ENCODE measurements at places on chromosomes 4 and X.
A peak's percentile ranks its signal among the peaks of the same experiment; 100 is the strongest.

GRCh38 chr4:187993827-187994226 lies 1.7 kb upstream of the ZFP42 start:
- no peak for DNase-seq

GRCh38 chr4:5827108-5828004 lies 65.5 kb downstream of the CRMP1 start:
- no peak for DNase-seq

DNA sequence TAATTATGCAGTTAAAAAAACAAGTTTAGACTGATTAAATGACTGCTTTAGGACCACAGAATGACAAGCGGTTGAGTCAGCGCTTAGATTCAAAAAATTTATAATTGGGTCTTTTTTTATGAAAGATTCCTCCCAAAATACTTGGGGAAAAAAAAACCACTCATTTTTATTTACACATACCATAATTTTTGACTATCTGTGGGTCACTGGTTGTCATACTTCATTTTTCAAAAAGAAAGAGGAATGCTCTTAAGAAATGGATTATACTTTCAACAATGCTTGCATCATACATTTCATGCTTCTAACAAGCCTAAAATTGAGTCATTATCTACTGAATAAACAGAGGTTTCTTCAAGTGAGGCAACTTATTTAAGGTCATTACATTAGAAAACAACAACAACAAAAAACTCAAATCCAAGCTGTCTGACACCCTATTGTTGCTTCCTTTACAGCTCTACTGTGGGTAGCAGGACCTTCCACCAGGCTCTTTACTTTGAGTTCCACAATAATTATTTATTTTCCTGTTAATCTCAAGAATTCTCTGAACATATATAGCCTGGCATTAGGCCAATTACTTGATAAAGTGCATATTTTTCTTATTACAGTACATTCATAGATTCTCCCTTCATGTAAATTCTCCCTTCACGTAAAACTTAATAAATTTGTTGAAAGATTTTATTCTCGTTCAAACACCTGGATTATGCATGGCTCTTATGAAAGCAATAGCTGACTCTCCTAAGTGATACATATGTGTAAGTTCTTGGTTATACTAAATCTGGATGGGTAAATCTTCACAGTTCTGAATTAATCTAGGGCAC lies 445.5 kb downstream of the PCDH10 start:
- DNase-seq: no peak

DNA sequence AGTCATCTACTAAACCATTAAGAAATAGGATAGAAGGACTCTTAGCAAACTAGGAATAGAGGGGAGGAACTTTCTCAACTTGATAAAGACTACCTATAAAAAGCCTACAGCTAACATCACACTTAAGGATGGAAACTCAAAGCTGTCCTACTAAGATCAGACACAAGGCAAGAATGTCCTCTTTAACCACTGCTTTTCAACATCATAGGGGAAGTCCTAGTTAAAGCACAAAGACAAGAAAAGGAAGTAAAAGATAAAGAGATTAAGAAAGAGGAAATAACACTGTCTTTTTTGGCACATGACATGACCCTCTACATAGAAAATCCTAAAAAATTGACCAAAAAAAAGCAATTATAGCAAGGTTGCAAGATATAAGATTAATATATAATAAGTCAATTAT lies 136.6 kb downstream of the FBXW7 start:
- peak; percentile 13 for DNase-seq

- DNase-seq: no peak
Observed at GRCh38 chrX:34848281-34848680, 94.3 kb upstream of the FAM47B start.

- DNase-seq: peak; percentile 11
Observed at GRCh38 chr4:143482840-143483239, 30.7 kb upstream of the SMARCA5 start.

GRCh38 chr4:5257086-5257485 lies 205.8 kb downstream of the STK32B start:
- no peak for DNase-seq

GRCh38 chr4:8657381-8658088 lies 65.0 kb downstream of the CPZ start:
- no peak for DNase-seq

- DNase-seq: no peak
Observed at GRCh38 chr4:93092765-93093164, 735.8 kb upstream of the ATOH1 start.

DNA sequence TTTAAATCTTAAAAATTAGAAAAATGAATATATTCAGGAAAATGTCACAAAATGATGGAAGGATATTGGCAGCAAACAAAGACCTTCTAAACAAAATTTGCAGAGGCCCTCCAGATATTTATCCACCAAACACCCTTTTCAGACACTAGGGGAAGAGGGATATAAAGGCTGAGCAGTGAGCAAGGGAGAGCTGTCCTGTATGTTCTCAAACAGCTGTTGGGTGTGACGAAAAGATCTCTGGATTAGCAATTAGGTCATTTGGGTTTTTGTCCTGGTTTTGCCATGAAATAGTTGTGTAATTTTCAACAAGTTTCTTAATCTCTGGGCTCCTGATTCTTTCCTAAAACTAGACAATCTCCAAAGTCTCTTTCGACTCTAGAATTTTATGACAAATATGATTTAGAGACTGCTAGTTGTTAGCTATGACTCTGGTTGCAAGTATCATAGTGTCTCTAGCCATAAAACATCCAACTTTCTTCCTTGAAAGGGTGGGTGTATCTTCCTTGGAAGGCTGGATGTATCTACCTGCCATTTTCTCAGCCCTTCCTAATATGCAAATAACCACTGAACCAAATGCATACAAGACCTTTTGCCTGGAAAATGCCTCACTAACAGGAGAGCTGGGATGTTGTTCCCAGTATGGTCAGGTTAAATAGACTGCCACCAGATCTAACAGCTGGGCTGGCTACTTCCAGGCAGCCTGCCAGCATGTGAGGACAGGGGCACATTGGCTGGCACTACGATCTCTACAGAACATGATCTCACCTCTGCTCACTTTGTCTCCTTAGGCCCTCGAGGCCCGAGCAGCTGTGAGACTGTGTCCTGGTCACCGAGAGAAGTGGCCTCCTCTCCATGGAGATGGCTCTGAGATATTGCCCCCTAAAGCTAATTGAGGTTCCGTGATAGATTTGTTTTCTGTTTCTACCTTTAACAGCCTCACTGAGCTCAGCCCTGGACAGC lies 225.5 kb upstream of the JADE1 start:
- no peak for DNase-seq

- no peak for DNase-seq
Observed at GRCh38 chr4:176014583-176015108, 51.0 kb upstream of the WDR17 start.

DNA sequence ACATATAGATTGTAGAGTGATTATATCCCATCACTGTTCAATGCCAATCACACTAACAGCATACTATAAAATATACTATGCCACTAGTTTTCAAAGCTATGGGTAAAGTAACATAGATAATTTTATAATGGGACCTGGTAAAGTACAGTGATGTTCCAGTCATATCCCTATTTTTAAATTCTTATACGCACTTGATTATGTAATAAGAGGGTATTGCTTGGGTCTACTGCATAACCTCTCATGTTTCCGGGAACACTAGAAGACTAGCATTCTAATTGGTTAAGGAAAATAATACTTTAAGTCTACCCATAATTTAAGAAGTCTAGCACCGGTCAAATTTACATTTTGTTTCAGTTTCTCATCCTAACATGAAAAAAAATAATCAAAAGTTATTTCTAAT lies 275.1 kb downstream of the CHIC1 start:
- DNase-seq: no peak

GRCh38 chr4:82071951-82072350 lies 301.8 kb downstream of the HNRNPD start:
- no peak for DNase-seq

DNA sequence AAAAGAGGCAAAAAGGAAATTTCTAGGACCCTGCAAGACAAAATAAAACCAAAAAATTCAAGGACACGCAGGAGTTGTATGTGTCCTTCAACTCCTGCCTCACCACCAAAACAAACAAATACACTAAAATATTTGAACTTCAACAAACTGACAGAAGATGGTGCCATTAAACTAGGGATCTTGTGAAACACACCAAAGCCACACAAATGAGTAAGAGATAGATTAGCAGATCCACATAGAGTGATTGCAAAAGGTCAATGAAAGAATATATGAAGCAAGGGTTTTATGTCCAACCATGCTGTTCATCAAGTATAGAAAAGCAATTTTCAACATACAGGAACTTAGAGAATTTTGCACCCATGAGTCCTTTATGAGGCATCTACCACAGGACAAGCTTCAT lies 40.1 kb upstream of the SCML1 start:
- no peak for DNase-seq

- no peak for DNase-seq
Observed at GRCh38 chr4:123517971-123518370, 121.4 kb downstream of the SPRY1 start.

DNA sequence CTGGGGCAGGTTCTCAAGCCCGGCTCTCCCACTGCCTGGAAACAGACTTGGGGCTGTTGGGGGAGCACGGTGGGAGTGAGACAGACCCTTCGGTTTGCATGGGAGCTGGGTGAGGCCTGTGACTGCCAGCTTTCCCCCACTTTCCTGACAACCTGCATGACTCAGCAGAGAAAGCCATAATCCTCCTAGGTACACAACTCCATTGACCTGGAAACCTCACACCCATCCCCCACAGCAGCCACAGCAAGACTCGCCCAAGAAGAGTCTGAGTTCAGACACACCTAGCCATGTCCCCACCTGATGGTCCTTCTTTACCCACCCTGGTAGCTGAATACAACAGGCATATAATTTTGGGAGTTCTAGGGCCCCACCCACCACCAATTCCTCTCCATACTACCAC lies 57.6 kb upstream of the UBQLN2 start:
- DNase-seq: no peak

DNA sequence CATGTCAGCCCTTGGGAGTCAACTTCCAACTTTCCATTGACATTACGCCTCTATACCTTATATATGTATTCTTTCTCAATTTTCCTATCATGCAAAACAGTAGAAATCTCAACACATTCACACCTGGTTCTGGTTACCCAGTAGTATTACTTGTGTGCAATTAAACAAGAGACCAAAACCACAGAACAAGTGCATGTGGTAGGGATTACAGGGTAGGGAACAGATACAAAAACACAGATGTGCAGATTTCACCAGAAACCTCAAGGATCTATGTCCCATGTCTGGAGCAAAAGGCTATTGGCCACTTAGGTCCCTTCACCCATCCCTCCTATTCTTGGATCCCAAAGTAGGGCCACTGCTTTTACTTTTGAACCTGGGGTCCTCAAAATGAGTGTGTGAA lies 143.6 kb upstream of the ZCCHC13 start:
- no peak for DNase-seq

DNA sequence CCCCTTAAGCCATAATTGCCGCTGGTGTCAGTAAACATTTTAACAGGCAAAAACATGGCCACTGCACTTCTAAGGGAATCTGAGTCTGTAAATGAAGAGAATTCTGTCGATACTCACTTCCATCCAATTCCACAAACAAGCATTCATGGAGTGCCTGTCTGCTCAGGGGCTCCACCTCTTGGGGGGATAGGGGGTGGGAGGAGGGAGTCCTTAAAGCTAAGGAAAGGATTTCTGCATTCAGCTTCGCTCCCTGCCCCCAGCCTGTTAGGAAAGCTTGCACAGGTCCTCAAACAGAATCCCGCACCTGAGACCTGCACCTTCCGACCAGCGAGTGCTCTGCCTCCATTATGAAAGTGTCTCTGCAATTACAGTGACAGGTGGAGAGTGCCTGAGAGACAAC lies 130.2 kb upstream of the KIT start:
- no peak for DNase-seq

DNA sequence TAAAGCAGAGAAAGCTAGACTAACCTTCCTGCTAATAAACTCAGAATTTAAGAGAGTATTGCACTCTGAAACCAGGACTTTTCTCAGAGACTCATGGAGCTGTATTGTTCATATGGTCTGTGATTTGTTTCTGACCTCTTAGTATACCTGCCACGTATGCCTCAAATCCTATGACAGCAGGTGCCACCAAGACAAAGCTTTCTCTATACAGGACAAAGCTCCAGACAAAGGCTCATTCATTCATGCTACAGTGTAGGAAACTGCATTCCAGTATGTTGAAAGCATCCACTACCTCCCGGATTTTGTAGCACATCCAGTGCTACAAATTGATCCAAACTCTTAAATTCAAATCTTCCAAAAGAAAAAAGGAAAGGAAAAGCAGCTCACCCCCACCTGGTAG lies 178.3 kb downstream of the CHIC2 start:
- DNase-seq: no peak

GRCh38 chr4:1279253-1279652 lies 10.4 kb upstream of the MAEA start:
- DNase-seq: no peak

GRCh38 chrX:9988762-9989161 lies 21.6 kb downstream of the CLDN34 start:
- no peak for DNase-seq

DNA sequence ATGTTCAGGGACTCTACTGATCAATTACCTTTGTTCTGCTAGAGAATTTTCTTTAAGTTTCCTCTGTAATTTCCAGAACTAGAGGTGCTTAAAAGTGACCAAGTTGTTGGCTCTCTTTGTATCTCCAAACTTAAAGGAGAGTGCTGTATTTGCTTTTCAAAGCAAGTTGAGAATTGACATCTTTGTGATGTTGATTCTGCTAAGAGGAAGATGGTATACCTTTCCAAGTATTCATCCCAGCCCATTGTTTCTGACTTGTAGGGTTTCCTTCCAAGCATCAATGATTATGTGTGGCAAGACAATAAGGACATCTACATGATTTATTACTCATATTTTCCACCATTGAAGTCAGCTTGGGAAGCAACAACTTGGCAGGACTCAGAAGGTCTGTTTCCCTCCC lies 190.6 kb downstream of the GC start:
- DNase-seq: no peak

DNA sequence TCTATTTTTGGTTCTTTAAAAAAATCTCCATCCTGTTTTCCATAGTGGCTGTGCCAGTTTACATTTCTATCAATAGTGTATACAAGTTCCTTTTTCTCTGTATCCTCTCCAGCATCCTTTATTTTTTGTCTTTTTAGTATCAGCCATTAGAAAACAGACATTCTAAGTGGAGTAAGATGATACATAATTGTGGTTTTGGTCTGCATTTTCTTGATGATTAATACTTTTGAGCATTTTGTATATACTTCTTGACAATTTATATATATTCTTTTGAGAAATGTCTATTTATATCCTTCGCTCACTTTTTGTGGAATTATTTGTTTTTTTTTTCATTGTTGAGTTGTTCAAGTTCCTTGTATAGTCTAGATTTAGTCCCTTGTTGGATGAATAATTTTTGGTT lies 382.2 kb upstream of the SPOCK3 start:
- DNase-seq: no peak

- DNase-seq: peak; percentile 37
Observed at GRCh38 chrX:49001521-49002090, 458 bp downstream of the GRIPAP1 start.

DNA sequence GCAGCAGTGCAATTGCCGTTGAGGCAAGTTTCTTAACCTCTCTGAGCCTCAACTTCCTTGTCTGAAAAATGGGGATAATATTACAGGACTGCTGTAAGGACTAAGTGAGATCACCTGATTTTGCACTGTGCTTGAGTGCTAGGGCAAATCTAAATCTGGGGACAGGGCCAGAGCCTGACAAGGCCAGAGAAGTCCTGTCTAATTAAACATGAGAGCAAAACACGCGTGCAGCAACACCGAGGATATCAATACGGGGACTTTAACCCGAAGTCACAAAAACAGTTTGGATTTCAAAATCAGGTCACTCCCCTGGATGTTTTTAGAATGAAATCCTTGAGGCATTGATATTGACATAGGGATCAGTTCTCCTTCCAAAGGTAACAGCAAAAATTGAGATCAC lies 5.7 kb upstream of the GJB1 start:
- DNase-seq: no peak
